Breast epithelium (tissue), 4 donors: ENCODE measurements at places on chromosomes 1 and 21. TPM values are rescaled to one million over a fixed set of nuclear protein-coding genes. Genes with fewer than 3 reads are reported as not detected.

GRCh38 chr1:8121261-8122159 lies 95.4 kb upstream of the ERRFI1 start:
- peak; percentile 68 for DNase-seq

- DNase-seq = no peak
These were observed 1206.7 kb upstream of the ADGRL2 start for GRCh38 chr1:80594013-80594412.

DNA sequence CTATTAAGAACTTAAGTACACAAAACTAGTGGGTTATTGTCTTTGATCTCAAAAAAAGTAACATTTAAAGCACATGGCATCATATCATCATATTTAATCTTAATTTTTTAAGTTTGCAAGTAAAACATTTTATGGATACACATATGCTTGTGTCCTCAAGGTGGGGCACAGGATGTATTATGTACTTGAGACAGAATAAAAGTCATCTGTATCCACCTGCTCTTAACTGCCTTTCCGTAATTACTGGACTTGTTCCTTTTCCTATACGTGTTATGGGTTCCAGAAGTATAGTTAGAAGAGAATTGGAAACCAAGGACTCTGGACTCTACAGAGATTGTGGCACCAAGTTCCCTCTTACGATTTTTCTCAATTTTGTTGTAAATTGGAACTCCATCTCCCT lies 79.4 kb downstream of the FCRL5 start:
- DNase-seq = no peak

GRCh38 chr1:31272369-31272768 lies 24.2 kb downstream of the SNRNP40 start:
- DNase-seq = no peak

- DNase-seq = no peak
These were observed 38.9 kb downstream of the FAM163A start for GRCh38 chr1:179781962-179782361.

- no peak for DNase-seq
These were observed 137.2 kb downstream of the KCTD3 start for GRCh38 chr1:215704089-215704860.

DNA sequence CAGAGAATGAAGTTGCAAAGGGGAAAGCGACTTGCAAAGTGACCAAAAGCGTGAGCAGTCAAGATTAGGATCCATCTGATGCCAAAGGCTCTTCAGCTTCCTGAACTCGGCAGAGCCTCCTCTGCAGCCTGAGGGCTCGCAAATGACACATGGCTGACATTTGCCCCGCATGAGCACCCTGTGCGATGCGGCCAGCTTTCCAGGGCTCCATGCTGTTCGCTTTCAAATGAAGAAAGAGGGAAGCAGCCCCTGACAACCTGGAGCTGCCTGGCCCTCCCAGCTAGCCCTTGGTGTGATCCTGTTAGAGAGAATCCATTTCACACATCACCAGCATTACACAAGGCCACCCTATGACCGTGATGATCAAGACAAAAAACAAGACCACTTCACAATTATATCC lies 20.2 kb upstream of the FAM131C start:
- no peak for DNase-seq

- no peak for DNase-seq
These were observed 36.1 kb upstream of the KHDRBS1 start for GRCh38 chr1:31977385-31978131.

DNA sequence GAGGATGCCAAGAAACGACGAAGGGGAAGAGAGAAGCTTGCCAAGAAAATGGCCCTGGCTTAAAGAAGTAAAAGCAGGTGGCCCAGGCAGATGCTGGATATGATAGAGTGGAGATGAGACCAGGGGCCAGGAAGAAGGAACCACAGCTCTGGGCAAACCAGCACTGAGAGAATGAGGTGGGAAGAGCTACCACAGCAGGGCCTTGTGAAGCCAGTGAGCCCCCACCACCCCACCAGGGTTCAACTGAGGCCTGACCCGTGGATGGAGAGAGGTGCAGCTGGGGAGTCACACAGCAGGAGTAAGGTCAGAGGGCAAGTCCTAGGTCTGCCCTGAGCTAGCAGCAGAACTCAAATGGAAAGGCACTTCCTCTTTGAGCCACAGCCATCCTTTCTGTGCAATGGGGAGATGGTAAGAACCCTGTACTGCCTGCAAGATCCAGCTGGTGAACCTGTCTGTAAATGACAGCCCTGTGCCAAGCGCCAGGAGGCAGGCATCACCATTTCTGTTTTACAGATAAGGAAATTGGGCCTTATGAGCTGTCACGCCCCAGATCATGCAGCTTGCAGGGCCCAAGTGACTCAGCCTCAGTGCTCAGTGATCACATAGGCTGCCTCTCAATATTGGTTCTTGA lies 8.5 kb downstream of the SH3BGRL3 start:
- DNase-seq = no peak

- DNase-seq = no peak
These were observed 801 bp downstream of the EPRS1 start for GRCh38 chr1:220045356-220046051.

GRCh38 chr1:151539321-151540020 lies 638 bp upstream of the TUFT1 start:
- peak; percentile 91 for DNase-seq

DNA sequence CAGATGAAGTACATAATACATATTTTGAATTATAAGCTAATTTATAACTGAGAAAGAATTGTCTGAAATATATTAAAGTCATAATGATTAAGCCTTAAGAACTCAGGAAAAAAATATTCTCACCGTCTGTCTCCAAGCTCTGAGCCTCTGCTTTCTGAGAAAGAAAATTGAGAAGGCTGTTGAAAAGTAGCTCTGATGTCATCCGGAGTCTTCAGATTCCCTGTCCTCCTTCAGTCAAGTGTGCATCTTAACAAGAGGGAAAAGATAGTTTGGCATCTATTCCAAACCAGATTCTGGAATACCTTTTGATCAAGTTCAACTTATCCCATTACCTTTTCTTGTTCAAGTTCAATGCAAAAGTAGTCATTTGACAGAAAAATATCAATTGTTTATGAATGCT lies 50.6 kb downstream of the NRIP1 start:
- no peak for DNase-seq

- no peak for DNase-seq
These were observed 10.1 kb downstream of the MFAP2 start for GRCh38 chr1:16970132-16970910.

DNA sequence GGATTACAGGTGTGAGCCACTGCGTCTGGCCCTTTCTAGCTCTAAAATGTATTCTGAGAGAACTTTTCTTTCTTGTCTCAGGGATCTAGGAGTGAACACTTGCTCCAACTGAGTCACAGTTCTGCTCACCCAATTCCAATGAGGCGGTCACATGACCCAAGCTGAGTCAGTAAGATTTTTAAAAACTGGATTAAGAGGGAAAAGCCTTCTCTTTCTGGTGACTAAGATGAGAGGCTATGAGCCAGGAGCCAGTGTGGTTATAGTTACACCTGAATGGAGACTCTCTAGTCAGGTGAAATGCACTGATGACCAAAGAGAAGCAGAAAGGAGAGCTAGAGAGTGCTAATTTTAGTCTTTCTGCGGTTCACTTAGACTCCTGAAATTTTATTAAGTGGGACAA lies 9.5 kb upstream of the DEPDC1 start:
- no peak for DNase-seq

DNA sequence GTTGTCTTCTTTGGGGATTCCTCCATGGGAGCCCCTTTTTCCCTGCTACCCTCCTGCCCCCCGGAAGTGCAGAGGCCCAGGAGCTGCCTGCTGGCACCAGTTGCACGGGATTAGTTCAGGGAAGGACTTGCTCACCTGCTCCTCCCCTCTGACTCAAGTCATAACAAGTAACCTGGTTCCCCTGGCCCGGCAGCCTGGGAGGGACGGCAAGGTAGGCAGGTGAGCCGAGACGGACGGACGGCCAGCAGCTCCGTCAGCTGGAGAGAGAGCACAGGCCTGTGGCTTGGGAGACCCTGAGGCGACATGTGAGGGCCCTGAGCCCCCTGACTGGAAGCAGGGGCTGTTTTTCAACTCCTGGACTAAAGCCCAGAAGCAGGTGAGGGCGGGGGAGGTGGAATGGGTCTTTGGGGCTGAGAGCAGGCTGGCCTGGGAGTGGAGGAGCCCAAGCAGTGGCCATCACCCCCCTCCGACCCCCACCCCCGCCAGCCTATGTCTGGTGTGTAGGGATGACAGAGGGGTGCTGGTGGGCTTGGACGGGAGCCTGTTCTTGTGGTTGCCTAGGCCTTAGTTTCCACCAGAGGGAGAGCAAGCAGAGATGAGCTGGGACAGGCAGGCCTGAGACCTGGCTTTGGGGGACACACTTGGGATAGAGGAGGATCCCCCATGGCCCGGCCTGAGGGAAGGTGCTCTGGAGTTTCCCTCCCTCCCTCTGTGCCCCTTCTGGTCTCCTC lies at the start of gene INAVA:
Gene INAVA, plus strand, starts transcription at position 189 of the 731 bp plus-strand sequence. CDS start 3,501 bp downstream, outside the sequence.
- peak; percentile 63 for DNase-seq

- no peak for DNase-seq
These were observed 4.8 kb downstream of the AGO3 start for GRCh38 chr1:35935442-35936388.

PLA2G2C gene
- total RNA-seq = not detected

CDA gene
- 0.98 TPM for total RNA-seq

PTPRC gene
- total RNA-seq = 35.7 TPM

CADM3 gene
- total RNA-seq = 22.6 TPM

MYOC gene
- 4.9 TPM for total RNA-seq
